ENCODE measurements at places on chromosomes 1 and 21. TPM values are rescaled to one million over a fixed set of nuclear protein-coding genes. Genes with fewer than 3 reads are reported as not detected.

GRCh38 chr1:25586181-25586588 lies 30.4 kb upstream of the MAN1C1 start:
- no peaks in the 10 kb centered on the region for H3K27me3 ChIP-seq
- no peak overlapping the region for H3K4me3 ChIP-seq
- H3K36me3 ChIP-seq, result no peaks in the 10 kb centered on the region
- DNase-seq, result no peak
- peaks cover 6% of the 10 kb centered on the region for H3K4me1 ChIP-seq
- H3K27ac ChIP-seq, result no peak overlapping the region

Gene CD84
- total RNA-seq, result 1.8 TPM

- H3K4me1 ChIP-seq, result no peaks in the 10 kb centered on the region
- H3K36me3 ChIP-seq, result no peaks in the 10 kb centered on the region
- no peak for DNase-seq
- H3K4me3 ChIP-seq, result no peak overlapping the region
Observed at GRCh38 chr1:216887032-216887431, 163.8 kb upstream of the ESRRG start.

Gene FBLIM1
- total RNA-seq, result 27.0 TPM

- no peak overlapping the region for H3K27ac ChIP-seq
- DNase-seq, result no peak
- H3K4me1 ChIP-seq, result no peaks in the 10 kb centered on the region
Observed at GRCh38 chr1:147470079-147470478, 71.2 kb upstream of the BCL9 start.

Gene GPR137B
- 15.3 TPM for total RNA-seq

Gene CLDN14
- total RNA-seq, result not detected
